Activated naive CD4-positive, alpha-beta T cell treated with Interleukin-2 at 50 U/mL for 16 hours (primary cell): ENCODE measurements at places on chromosomes 16 and 17.
A peak's percentile ranks its signal among the peaks of the same experiment; 100 is the strongest.

GRCh38 chr17:35448214-35448898 lies at the start of gene SLFN13:
Gene SLFN13, minus strand, starts transcription at chr17:35448766. Its CDS starts 3,086 bp downstream, at chr17:35445680.
- peak; percentile 93 for DNase-seq

GRCh38 chr17:41382394-41382793 lies 288 bp upstream of the KRT34 start:
- no peak for DNase-seq

GRCh38 chr16:87057951-87058560 lies 259.1 kb downstream of the C16orf95 start:
- no peak for DNase-seq

- DNase-seq = no peak
Observed at GRCh38 chr17:39629898-39630297, 3.1 kb downstream of the PPP1R1B start.

- DNase-seq = no peak
Observed at GRCh38 chr17:65633146-65633881, 71.9 kb upstream of the AXIN2 start.

DNA sequence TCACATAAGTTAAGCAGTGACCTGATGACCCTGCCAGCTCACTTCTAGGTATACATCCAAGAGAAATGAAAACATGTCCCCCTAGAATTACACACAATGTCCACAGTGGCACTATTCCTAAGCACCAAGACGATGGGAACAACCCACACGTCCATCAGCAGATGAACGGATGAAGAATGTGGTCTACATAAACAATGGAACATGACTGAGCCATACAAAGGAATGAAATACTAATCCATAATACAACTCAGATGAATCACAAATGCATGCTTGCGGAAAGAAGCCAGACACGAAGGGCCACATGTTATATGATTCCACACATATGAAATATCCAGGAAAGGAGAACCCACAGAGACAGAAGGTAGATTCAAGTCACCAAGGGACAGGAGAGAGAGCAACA lies 17.4 kb downstream of the USP22 start:
- DNase-seq = no peak

DNA sequence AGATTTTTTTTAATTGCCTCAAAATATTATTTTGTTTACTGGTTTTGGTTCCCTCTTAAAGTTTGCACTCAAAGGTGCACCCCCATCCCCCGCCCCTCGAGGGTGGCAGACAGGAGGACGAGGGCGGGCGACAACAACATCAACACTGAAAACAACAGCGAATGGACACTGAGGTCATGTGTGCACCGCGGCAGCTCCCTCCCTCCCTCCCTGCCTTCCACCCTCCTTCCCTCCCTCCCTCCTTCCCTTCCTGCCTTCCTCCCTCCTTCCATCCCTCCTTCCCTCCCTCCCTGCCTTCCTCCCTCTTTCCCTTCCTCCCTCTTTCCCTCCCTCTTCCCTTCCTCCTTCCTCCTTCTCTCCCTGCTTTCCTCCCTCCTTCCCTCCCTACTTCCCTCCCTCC lies 1.5 kb upstream of the OSGIN1 start:
- DNase-seq = no peak

DNA sequence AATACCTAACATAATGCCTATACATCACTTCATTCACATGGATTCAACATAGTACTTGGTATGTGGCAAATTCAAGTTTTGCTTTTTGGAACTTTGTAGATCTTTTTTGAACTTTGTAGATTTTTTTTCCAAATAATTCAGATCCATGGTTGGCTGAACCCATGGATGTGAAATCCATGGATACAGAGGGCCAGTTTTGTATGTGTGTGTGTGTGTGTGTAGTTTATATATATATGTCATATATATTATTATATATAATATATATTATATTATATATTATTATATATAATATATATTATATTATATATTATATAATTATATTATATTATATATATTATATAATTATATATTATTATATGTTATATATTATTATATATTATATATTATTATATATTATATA lies 28.4 kb downstream of the CLUAP1 start:
- DNase-seq = no peak

- DNase-seq = peak; percentile 0
Observed at GRCh38 chr17:50947782-50948543, 81.8 kb upstream of the TOB1 start.

GRCh38 chr17:76548378-76549214 lies 8.8 kb downstream of the PRCD start:
- no peak for DNase-seq

DNA sequence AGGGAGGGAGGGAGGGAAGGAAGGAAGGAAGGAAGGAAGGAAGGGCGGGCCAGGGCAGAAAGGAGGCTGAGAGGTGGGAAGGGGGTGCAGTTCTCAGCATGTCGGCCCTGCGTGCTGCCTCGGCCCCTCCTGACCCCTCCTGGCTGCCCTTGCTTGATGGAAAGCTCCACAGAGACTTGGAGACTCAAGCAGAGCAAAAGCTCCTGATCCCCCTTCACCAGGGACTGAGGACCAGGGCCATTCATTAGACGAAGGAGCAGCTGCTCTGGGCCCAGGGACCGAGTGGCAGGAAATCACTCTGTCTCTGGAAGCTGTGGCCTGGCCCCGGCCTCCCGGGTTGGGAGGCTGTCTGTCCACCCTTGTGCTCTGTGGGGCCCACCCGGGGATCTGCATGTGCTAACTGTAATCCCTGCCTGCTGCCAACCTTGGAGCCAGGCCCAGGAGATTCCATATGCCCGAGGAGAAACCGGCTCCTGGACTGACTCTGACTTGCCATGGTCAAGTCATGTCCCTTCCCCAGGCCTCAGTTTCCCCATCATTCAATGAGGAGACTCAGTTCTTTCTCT lies 27.4 kb upstream of the C1QL1 start:
- no peak for DNase-seq

DNA sequence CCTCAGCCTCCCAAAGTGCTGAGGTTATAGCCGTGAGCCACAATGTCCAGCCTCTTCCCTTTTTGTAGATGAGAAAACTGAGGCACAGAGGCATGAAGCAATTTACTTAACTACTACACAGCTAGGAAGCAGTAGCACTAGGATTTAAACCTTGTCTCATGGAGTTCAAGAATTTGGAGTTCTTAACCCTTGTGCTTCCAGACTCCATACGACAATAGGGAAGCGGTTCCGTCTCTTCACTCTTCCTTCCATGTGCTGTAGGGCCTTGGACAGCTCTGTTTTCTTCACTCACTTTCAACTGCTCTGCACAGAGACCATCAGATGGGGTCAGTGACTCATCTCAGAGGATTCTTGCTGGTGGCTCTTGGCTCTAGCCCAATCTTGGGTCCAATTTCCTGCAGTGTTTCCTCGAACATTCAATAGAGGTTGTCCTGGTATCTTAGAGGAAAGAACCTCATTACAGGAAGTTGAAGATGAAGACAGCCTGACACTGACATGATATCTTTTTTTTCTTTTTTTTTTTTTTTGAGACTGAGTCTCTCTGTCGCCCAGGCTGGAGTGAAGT lies 19.3 kb downstream of the ITGAL start:
- DNase-seq = no peak

DNA sequence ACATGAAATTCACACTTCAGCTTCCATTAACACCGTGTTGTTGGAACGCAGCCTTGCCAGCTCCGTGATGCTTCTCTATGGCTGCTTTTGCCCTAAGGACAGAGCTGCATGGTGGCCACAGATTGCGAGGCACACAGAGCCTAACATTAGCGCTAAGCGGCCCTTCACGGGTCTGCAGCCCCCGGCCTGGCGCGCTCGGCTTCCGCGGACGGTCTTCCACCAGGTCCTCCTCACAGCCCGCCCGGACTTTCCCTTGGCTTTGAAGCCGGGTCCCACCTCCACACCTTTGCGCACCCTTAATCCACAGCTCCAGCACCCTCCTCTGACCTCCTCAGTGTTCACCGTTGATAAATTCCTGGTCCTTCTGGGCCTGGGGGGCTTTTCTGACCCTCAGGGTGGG lies 19.6 kb downstream of the SCGB1C2 start:
- DNase-seq = no peak

- no peak for DNase-seq
Observed at GRCh38 chr17:40419559-40420331, 2.0 kb upstream of the TOP2A start.

DNA sequence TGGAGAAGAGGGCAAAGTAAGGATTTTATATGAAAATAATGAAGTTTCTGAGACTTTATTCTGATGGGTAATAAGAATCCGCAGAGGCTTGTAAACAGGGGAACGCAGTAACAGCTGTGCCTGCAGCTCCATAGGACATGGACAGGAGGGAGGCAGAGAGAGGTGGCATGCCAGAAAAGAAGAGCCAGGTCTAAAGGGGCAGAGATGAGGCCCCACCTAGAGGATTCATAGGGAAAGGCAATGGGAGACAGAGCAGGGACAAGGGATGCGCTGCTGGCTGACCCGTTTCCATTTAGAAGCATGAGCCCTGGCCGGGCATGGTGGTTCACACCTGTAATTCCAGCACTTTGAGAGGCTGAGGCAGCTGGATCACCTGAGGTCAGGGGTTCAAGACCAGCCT lies 340.3 kb upstream of the CDH5 start:
- no peak for DNase-seq

DNA sequence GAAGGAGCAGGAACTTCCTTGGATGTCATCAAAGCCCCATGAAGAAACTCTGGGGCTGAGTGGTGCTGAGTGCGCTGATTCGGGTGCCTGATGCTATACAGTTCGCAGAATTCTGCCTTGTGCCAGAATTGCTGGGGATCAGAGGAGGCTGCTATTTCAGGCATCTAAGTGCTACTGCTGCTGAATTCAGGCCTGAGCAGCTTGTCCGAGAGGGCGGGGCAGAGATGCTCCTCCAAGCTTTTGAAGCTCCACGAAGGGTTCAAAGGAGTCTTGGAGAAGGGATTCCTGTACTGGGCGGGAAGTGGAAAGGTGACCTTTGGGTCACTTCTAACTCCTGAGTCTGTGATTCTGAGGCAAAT lies 227.8 kb downstream of the CCDC182 start:
- no peak for DNase-seq

- no peak for DNase-seq
Observed at GRCh38 chr17:15169676-15170075, 95.5 kb downstream of the PMP22 start.

- no peak for DNase-seq
Observed at GRCh38 chr16:47847220-47847970, 308.4 kb downstream of the ABCC12 start.

DNA sequence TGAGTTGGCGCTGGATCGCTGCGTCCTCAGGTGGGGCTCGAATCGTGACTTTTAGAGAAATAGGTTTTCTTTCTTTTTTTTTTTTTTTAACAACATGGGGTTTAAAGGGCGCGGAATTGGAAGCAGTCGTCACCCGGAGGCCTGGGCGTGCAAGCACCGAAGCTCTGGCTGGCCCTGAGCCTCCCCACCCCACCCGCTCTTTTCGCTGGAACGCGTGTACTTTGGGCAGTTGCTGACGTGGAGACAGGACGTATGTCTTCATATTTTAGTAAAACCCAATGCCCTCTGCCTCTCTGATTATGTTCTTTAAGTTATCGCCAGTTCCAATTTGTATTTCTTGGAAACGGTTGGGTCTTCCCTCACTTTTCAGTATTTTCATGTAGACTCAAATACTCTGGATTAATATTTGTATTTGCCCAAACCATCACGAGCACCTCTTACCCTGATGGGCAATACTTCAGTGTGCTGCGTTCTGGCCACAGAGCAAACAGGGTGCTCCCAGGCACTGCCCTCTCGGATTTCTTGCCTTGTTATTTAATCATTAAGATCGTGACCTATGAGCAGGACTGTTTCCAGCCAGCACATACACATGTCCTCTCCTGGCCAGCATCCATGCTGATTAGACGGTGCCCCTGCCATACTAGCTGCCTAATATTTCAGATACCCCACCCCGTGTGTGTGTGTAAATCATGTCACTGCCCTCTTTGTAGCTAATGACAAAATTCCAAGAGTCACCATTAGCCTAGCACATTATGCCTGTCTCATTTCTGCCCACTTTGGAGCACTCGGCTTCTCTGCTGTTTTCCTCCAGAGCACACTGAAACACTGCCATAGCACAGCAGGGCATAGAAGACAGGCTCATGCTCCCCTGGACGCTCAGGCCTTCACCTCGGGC lies 805 bp upstream of the C16orf95 start:
- DNase-seq = peak; percentile 52

GRCh38 chr17:48413613-48414405 lies 16.2 kb downstream of the SKAP1 start:
- DNase-seq = no peak

DNA sequence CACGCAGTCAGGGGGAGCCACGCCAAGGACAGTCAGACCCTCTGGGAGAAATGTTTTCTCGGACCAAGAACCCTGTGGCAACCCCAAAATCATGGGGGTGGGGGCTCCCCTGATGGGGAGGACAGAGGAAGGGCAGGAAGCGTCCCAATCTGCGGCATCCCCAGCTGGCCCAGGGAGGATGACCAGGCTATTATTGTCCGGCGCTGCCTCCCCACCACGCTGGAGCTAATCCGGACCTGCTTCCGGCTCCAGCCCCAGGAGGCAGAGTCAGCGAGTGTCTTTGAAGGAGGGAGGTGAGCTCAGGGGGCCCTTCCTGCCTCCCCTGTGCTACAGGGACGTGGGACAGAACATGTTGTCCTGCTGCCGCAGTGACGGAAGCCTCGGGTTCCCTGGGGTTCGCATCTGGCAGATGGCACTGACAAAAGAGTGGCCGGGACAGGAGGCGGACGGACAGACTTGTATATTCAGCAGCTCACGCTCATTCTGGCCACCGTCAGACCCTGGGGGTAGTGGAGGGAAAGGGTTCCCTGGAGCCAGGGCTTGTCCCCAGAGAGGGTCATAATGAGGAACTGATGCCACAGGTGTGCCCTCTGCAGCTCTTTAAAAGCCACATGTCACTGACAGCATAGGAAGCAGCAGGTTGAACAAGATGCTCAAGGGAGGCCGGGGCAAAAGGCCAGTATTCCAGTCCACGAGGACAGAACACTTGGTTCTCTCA lies 54.3 kb upstream of the CDC42EP4 start:
- no peak for DNase-seq

GRCh38 chr17:5254903-5255521 lies 20.4 kb upstream of the SCIMP start:
- DNase-seq = no peak

DNA sequence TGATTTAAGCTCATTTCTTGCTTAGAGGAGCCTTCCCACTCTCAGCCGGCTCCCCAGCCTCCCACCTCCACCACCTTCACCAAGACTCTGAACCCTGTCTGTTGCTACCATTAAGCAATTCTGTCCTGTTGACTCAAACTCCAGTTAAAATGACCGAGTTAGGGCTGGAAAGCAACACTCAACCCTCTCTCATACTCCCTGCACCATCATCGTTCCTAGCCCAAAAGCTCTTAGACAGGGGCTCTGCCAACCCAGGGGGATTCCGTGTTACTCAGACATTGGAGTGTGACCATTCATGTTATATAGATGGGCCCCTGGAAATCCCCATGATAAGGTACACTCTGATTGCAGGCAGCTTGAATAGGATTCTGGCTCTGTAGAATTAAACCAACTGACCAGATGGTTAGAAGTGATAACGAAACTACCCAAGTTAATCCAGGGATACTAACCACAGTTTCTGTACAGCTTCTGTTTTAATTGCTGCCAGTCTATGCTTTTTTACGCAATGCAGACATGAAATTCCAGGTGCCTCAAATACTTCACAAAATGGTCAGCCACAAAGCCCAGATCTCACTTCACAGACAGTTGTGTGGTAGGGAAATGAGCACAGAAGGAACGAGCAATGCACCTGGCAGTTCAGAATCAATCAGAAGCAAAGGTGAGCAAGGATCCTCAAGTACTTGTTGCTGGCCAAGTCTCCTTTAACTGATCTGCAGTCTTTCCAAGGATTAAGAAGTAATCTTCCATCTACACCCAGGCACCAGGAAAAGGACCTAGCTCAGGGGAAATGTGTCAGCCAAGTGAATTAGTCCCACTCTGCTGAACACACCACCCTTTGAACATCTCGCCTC lies 2.1 kb downstream of the SSTR2 start:
- DNase-seq = peak; percentile 19
